ENCODE measurements at places on chromosomes 7 and 10.

DNA sequence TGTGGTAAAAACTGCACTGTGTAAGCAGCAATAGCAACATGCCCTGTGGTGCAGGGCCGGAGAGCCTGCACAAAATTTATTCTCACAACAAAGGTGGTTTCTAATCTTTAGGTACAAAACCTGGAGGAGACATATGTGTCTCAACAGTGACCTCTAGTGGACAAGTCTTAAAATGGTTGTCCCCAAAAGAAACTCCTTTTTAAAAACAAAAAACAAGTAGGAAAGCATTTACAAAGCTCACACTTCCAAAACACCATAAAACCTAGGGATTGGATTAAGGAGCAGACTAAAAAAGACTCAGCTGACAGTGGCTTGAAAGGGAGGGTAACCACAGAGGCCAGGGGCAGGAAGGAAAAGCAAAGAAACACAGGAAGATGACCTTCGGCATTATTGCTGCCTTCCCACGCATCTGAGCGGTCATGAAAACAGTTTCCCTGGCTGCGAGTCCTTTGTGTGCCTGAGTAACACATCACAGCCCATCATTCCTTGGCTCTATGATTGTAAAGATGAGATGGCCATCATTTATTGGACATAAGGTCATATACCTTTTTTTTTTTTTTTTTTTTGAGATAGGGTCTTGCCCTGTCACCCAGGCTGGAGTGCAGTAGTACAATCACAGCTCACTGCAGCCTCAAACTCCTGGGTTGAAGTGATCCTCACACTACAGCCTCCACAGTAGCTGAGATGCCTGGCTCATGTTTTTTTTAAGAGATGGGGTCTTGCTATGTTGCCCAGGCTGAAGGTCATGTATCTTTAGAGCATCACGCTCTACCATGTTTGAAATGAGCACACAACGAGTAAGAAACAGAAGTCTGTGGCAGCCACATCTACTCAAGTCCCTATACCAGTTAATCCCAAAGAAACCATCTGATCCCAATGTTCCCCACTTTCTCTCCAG lies 39.5 kb downstream of the RSU1 start:
- DNase-seq = peak; percentile 67

DNA sequence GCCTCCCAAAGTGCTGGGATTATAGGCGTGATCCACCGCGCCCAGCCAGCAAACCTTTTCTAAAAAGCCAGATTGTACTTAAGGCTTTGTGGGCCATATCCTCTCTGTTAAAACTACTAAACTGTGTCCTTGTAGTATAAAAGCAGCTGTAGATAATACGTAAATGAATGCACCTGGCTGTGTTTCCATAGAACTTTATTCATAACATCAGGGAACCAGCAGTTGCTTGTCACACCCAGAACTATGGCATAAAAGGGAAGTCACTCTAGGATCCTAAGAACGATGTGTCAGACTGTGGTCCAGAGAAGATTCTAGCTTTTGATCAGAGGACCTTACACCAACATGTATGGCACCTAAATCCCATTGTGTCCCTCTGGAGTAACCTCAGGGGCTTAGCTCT lies 63.0 kb downstream of the DENND2A start:
- DNase-seq = no peak

GRCh38 chr7:108525327-108525984 lies 479 bp downstream of the PNPLA8 start:
- DNase-seq = peak; percentile 80

DNA sequence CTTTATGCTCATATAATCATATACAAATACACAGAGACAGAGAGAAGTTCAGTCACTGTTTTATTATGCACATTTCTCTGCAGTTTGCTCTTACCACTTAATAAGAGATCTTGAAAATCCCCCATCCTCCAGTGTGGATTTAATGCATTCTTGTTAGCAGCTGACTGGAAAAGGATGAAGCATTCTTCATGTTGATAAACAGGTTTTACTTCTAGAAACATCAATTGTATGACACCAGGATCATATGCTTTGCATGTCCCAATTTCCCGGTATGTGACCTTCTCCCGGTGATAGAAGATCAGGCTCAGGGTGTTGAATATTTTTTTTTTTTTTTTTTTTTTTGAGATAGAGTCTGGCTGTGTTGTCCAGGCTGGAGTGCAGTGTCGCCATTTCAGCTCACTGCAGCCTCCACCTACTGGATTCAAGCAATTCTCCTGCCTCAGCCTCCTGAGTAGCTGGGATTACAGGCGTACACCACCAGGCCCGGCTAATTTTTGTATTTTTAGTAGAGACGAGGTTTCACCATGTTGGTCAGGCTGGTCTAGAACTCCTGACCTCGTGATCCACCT lies 6.2 kb upstream of the CREB3L2 start:
- no peak for DNase-seq

GRCh38 chr10:44685747-44686146 lies 225.4 kb upstream of the TMEM72 start:
- no peak for DNase-seq

- DNase-seq = no peak
Measured at GRCh38 chr7:1232623-1233332, at the start of gene UNCX. TSS of gene UNCX (plus strand) at chr7:1232872. CDS start at chr7:1233018, 146 bp downstream.

GRCh38 chr10:46096909-46097575 lies 51.0 kb upstream of the MSMB start:
- DNase-seq = no peak

- DNase-seq = peak; percentile 25
Measured at GRCh38 chr10:89426230-89426868, 12.0 kb downstream of the IFIT5 start.

- no peak for DNase-seq
Measured at GRCh38 chr7:20343941-20344340, 13.2 kb downstream of the ITGB8 start.

DNA sequence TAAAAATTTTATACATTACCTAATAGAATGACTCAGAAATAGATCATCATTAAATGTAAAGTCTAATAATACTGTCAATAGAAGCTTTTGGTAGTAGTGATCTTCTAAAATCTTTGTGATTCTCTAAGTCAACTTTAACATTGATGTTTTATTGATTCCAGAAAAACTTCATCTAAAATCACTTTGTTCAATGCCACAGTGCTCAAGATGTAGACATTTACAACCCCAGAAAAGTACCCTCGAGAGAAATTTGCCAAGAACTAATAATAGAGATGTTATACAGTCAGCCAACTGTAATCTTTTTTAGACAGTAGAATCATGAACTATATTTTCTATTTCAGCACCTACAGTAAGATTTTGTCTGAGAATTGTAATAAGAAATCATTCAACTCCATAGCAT lies 369.2 kb upstream of the AKR1E2 start:
- no peak for DNase-seq

GRCh38 chr10:11307004-11307403 lies 289.3 kb downstream of the CELF2 start:
- DNase-seq = no peak

GRCh38 chr7:158284121-158284520 lies 303.5 kb downstream of the PTPRN2 start:
- DNase-seq = no peak

- DNase-seq = no peak
Measured at GRCh38 chr10:117345143-117345542, 30.1 kb downstream of the PDZD8 start.

DNA sequence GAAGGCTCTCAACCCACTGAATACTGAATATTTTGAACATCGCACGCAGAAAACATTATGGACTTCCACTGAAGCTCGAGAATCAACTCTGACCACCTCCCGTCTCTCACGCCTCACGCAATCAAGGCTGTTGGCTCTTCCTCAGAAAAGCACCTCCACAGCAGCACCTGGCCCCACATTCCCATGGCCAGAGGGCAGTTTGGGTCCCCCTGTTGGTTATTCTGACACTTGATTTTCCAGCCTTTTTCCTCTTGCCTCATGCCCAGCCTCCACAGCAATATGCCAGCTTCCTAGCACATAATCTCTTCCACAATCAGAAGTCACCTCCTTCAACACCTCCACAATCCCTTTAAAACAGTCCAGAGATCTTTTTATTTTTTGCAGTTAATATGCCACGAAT lies 55.9 kb downstream of the SVOPL start:
- DNase-seq = no peak

GRCh38 chr10:116694243-116694926 lies 48.0 kb downstream of the HSPA12A start:
- DNase-seq = no peak

DNA sequence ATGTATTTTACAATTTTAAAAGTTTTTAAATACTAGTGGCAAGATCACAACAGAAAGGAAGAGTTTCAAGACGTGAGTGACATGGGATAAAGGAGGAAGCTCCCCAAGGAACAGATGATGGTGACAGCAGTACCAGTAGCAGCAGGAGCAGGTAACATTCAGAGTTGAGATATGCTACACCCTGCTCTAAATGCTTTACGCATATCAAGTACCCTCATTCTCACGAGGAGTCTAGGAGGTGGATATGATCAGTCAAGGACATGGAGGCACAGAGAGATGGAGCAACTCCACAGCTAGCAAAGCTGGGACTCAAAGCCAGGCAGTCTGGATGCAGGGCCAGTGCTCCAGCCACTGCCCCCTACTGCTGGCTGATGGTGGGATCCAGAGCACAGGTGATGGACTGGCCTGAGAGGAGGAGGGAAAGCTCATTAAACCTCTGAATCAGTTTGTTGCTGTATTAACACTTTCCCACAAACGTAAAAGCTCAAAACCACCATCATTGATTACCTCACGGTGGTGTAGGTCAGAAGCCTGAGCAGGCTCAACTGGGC lies 17.5 kb downstream of the RP9 start:
- no peak for DNase-seq

- no peak for DNase-seq
Measured at GRCh38 chr7:100153708-100154535, 4.6 kb downstream of the TRAPPC14 start.

DNA sequence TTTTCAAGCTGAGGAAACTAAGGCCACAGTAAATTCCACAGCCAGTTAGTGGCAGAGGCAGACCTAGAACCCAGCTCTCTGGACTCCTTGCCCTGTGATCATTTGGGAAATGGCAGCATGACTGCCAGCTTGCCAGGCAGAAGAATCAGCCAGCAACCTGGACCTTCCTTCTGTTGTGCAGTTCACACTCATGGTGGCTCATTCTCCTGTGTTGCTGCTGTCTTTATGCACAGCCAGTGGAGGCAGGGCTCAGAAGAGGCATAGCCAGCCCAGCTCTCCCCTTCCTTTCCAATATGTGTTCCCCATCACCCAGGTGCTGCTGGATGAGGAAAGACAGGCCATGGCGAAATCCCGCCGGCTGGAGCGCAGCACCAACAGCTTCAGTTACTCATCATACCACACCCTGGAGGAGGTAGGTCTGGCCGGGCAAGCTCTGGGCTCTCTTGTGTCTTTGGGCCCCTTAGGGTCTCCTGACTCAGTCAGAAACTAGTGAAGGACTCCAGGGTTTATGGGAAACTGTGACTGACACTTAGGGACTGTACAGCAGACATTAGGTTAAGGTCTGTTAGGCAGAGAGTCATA lies 14.8 kb downstream of the CPA5 start:
- no peak for DNase-seq

- DNase-seq = no peak
Measured at GRCh38 chr7:24764972-24765744, 7.9 kb upstream of the GSDME start.

DNA sequence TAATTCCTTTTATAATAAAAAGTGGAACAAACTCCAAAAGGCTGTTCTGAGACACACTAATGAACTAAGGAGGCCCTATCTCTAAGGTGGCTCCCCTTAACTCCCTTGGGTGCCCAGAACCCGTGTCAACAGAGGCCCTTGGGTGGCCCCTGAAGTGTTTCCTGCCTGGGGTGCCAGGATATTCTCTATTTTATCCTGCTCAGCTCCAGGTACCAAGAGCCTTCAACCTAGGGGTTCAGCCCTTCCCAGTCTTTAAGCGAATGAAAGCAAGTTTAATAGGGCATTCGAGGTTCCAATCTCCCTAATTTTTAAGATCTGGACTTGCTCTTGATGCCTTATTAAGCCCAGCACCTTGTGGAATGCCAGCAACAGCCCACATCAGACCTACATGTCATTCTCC lies 64.4 kb upstream of the MYO3A start:
- no peak for DNase-seq

- no peak for DNase-seq
Measured at GRCh38 chr10:50544857-50545429, 78.8 kb downstream of the SGMS1 start.

DNA sequence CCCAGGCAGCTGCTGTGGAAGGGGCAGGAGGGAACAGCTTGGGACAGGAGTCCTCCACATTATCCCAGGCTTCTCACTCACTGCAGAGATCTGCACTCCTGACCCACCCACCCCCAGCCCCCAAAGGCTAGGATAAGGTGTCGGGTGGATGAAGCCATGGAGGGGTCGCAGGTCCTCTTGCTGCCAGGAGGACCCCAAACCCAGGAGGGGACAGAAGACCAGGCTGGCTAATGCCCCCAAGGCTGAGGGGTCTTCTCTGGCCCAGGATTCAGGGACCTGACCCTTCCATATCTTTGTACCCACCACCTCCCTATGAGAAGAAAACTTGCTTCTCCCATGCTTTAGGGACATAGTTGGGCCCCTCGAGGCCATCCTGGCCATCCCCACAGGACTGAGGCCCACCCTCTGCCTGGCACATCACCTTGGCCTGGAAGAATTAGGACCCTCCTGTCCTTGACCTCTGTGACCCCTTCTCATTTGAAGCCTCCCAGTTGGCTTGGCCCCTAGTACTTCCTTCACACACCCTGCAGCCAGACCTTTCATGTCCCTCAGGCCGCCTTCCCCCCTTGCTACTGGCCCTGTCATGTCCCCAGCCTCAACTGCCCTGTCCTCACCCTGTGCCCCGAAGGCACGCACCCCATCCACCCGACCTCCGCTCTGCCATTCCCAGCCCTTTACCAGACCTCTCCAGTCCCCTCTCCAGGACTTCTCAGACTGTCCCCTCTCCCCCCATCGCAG lies 21.6 kb downstream of the KCNH2 start:
- no peak for DNase-seq

- no peak for DNase-seq
Measured at GRCh38 chr10:24427678-24428409, 218.9 kb downstream of the KIAA1217 start.

- DNase-seq = no peak
Measured at GRCh38 chr7:70415179-70415972, 716.6 kb upstream of the GALNT17 start.

DNA sequence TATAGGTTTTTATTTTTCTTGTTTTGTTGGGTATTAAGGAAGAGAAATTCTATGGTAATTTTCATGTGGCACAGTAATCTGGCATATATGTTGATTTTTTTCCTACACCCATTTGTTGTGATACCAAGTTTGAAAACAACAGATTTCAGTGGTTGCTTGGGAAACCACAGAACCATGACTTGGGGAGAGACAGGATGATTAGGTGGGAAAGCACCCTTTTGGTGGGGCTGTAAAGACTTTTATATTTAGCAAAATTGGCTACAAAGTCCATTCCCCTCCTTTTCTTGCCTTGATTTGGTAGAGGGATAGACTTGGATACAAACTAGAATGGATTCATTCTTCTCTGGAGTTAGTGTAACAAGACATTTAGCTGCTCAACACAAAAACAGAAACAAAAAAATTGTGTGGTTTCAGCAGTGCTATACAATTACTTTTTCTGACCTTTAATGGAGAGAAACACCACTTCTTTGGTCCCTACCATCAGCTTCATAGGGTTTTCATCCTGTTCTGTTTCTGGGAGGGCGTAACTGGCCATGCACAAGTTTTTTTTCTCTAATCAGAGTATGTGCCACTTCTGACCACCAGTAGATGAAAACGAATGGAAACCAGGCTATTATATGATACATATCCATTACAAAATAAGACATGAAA lies 52.7 kb downstream of the FIGNL1 start:
- DNase-seq = no peak
